Cortex of kidney (tissue), 1 donor: ENCODE measurements at places on chromosomes 1 and 21.

DNA sequence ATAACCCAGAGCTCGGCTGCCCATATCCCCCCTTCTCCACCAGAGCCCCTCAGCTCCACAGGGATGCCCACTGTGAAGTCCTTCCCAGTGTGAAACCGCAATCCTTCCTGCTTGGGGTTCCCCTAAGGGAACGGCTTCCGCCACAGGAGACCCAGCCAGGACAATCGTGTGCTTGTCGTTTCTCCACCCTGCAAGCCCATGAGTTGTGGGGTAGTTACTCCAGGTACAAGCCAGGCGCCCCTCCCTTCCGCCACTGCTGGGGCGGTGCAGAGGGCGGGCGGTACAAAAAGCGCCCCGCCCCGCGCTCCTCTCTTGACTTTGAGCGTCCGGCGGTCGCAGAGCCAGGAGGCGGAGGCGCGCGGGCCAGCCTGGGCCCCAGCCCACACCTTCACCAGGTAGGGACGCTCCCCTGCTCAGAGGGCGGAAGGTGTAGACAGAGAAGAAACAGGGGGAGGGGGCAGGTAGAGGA lies at the start of gene TINAGL1:
TINAGL1 (plus strand) TSS at position 315 of the 469 bp plus-strand sequence. CDS start 634 bp downstream, outside the sequence.
- no peak for DNase-seq

DNA sequence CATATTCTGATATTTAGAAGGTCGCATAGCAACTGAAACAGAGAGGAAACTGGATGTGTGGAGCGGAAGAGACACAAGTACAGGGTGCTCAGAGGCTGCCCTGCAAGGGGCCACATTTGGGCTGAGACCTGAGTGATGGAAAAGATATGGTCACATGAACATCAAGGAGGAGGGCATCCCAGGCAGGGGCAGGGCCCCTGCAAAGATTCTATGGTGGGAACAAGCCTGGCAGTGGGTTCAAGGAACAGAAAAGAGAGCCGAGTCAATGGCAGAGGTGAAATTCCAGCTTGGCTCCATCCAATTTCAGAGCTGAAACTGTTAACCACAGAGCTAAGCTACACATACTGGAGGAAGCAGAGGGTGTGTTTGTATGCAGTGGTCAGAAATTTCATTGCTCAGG lies 227.7 kb downstream of the PRDM2 start:
- no peak for DNase-seq

DNA sequence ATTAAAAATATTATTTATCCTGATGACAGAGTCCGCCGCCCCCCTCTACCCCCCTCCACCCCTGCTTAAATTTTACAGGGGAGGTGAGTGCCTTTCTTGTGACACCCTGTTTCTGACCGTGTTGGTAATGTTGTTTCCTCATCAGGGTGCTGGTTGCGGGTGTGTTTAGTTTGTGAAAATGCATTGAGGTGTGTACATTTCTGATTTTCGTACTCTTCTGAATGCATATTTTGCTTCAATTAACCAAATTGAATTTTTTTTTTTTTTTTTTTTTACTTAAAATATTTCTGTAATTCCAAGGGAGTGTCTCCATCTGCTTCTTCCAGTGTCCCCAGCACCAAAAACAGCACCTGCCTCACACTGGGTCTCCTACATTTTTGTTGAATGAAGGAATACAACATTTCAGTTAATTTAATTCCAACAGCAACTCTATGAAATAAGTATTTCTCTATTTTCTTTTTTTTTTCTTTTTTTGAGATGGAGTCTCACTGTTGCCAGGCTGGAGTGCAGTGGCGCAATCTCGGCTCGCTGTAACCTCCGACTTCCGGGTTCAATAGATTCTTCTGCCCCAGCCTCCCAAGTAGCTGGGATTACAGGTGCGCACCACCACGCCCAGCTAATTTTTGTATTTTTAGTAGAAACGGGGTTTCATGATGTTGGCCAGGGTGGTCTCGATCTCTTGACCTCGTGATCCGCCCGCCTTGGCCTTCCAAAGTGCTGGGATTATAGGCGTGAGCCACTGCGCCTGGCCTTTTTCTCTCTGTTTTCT lies 5.6 kb upstream of the SLC2A1 start:
- no peak for DNase-seq

- DNase-seq = no peak
Observed at GRCh38 chr1:235050911-235051360, 77.7 kb downstream of the TOMM20 start.

DNA sequence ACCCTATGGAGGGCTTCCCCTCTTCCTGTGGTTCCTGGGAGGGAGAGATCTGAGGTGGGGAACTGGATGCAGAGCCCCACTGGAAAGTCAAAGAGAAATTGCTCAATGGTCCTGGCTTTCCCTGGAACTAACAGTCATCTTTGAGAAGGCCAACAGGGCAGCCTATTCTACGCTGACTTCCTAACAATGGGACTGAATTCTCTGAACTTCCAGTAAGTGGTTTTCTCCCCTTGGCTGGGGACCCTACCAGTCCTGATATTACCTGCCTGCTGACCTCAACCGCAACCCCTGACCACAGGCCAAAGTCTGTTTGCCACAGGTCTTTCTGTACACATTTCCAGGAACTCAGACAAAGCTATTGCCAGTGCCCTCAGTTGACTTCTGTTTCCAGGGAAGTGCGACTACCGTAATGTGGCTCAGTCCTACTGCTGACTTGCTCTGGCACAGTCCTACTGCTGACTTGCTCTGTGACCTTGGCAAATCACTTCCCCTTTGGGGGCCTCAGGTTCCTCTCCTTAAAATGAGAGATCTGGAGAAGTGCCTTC lies 55.3 kb downstream of the C8B start:
- DNase-seq = no peak

DNA sequence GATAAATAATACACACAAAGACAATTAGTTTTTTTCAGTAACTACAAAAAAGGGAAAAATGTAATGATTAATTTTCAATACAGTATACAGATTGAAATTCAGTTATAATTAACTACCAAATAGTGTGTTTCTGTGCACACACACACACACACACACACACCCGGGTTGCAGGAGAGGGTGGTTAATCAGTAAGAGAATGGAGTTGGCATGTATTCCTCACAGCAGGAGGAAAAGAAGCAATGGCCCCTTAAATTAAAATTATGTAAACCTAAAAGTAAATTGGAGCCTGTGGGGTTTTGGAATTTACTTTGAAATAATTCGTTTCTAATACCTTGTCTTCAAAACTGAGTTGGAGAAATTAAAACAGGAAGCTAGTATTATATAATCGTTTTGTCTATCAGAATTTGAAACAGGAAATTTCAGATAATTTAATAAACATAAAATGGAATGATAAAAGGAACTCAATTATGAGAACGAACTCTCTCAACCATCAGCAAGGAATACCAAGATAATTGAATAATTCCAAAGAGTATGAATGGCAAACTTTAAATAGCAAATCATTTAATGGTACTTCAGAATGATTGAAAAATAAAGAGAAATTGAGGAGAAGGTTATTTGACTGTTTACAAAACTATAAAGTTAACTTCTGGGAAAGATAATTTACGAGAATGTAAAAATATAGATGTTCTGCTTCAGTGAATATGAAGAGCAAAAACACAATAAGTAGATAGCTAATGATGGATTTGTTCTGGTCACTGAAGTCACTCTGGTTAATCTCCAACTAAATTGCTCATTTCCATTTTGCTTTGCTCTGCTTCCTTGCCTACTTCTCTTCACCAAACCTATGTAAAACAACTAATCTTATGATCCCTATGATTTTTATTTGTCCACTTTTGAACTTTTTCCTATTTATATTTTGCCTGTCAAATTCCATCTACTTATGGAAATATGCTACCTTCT lies 547.9 kb upstream of the ZP4 start:
- no peak for DNase-seq

DNA sequence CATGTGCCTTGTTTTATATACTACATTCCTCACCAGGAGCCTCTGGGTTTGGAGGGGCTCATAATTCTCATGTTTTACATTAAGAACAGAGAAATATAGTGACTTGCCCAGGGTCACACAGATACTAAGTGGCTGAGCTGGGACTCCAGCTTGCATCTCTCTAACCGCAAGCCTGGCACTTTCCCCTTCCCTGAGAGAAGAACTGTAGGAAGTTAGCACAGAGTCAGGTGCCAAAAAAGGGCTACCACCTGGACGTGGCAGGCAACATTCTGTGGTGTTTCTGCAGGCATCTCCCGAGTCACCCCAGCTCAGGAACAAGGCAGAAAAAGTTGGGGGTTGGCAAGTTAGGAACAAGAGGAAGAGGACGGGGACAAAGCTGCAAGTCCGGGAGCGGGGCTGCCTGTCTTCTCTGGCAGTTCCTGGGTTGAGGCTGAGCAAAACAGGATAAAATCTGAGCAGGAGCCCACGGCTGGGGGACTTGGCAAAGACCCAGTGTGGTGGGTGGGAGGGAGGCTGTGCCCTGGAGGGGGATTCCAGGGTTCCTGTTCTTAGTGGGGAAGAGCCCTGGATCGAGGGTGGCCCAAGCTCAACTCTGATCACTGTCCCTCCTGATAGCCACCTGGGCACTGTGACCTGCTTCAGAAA lies 9.8 kb downstream of the PLA2G5 start:
- no peak for DNase-seq

DNA sequence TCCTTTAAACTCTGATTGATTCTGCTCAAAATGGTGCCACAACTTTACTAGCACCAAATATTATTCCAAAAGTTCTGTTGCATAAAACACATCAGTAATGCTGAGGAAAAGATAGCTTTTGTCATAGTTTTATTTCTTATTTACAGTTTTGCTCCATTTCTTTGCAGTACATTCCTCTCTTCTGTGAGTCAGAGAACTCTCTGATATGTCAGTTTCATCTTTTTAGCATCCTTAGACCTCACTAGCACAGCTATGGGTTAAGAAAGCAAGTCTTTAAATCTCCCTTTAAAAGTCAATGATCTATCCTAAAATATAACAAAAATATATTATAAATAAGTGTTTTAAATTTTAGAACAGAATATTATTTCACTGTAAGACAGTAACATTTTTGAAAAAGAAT lies 356.6 kb upstream of the SNX7 start:
- no peak for DNase-seq

GRCh38 chr1:182616130-182617013 lies 12.2 kb upstream of the RGS16 start:
- no peak for DNase-seq

GRCh38 chr1:227785805-227786671 lies 29.4 kb upstream of the PRSS38 start:
- DNase-seq = no peak

GRCh38 chr21:21029164-21029563 lies 31.0 kb downstream of the NCAM2 start:
- DNase-seq = no peak

DNA sequence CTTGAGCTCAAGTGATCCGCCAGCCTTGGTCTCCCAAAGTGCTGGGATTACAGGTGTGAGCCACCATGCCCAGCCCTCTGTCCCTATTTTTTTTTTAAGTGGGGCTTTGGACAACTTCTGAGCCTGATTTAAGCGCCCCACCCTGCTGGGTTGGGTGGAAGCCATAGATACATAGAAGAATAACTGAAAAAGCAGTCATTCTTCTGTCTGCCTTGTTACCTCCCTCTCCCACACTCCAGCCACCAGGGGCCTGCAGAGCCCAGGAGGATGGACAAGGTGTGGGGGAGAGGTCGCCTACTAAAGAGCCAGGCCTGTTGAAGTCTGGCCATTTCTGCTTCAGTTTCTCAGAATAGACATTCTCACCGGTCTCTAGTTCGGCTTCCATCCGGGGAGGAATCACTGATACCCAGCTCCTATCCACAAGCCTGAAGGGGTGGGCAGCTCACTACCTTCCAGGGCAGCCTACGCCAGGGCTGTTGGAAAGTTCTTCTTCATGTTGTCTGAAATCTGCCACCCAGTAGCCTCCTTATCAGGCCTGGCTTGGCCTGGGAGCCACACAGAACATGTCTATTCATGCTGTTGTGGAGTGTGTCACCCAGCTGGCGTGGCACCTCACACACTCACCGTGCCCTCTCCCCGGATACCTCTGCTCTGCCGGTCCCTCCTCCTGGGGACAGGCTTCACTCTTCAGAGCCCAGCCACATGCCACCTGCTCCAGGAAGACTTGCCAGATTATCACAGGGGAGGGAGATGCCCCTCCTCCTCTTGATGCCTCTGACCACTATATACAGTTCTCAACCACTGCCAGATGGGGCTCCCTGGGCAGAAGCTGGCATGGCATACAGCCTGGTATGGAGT lies 27.7 kb downstream of the KNCN start:
- no peak for DNase-seq

GRCh38 chr1:232598133-232598532 lies 31.8 kb downstream of the SIPA1L2 start:
- no peak for DNase-seq

GRCh38 chr21:41877901-41878830 lies 978 bp downstream of the PRDM15 start:
- no peak for DNase-seq

- no peak for DNase-seq
Observed at GRCh38 chr1:92480200-92480812, 6.4 kb downstream of the GFI1 start.

DNA sequence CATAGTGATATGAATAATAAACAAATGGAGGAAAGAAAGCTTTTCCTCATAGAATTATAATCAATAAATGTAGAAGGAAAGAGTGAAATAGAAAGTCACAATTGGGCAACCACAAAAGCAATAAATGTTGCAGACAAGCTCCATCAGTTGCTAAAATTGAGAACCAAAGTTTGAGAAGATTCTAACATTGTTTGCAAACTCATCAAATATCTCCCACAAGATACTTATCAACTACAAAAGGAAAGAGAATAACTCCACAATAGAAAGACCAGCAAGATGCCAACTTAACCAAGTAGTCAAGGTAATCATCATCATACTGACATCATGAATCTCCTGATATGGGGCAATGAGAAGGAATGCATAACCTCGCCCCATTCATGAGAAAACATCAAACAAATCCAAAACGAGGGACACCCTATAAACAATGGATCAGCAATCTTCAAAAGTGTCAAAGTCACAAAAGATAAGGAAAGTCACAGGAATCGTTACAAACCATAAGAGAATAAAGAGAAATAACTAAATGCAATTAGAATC lies 16.4 kb downstream of the EIF4G3 start:
- DNase-seq = no peak
